ENCODE measurements at places on chromosomes 12 and 14. TPM values are rescaled to one million over a fixed set of nuclear protein-coding genes. Genes with fewer than 3 reads are reported as not detected.

DNA sequence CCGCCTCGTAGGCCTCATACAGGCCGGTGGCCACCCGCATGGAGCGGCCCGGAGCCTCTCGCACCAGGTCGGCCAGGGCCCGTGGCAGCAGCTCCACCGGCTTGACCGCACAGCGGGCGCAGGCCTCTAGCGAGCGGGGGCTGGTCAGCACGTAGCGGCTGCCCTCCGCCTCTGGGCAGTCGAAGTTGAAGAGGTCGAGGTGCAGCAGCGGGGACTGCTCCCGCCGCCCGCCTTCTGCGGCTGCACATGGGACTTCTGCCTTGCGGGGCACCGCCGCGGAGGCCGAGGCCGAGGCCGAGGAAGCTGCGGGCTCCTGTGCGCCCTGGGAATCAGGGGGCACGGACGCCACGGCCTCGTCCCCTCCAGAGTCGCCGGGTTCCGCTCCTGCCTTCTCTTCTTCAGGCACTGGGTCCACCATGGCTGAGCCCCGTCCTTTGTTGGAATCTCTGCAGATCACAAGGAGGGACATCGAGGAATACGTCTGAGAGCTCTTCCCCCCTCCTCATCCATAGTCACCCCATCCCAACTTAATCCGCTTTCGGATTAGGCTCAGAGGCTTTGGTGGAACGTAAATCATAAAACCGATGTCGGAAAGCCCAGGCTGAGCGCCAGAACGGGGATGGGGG lies 1.4 kb downstream of the CCDC177 start:
- DNase-seq = no peak

GRCh38 chr14:103074729-103075367 lies 9.2 kb upstream of the LBHD2 start:
- peak; percentile 92 for DNase-seq

DNA sequence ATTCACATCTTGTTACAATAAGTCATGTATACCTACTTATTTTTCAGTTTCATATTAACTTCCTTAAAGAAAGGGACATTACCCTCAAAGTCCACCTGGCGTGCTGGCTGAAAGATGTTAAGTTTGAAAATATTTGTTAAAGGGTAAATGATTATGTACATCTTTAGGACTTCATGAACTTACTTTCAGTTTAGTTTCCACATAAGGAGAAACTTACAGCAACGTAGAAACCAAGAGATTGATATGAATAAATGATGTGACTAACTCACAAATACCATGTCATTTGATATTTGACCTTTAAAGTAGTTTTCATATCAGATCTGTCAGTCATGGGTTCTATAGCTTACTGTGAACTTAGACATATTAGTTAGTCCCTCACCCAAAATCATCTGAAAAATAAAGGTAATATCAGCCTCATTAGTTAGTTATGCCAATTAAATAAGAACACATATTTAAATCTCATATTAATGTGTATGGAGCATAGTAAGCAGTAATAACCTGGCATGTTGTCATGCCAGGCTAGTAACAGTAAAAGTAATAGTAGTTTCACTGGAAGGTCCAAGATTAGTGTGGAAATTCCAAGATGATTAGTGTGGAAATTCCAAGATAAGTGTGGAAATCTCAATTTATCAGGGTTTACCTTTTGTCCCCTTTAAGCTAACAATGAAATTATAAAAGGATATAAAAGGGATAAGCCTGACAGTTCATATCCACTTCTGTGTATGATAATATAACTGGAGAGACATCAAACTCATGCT lies 1.9 kb upstream of the CLEC2D start:
- no peak for DNase-seq

Gene DHRS2
- not detected for total RNA-seq
